K562 (cell line): ENCODE measurements at places on chromosomes 1 and 21. TPM values are rescaled to one million over a fixed set of nuclear protein-coding genes. Genes with fewer than 3 reads are reported as not detected.

The CHIA gene
- total RNA-seq = not detected in 2 replicates

The ATP8B2 gene
- 28.4 and 29.8 TPM in 2 replicates for total RNA-seq

The IKBKE gene
- total RNA-seq = 6.1 and 6.8 TPM in 2 replicates

The NRIP1 gene
- 31.8 and 38.7 TPM in 2 replicates for total RNA-seq

The CFHR2 gene
- total RNA-seq = not detected in 2 replicates

The NOS1AP gene
- 0.54 and 0.95 TPM in 2 replicates for total RNA-seq

The UTS2 gene
- not detected in 2 replicates for total RNA-seq

The TRABD2B gene
- total RNA-seq = not detected in 2 replicates

The HP1BP3 gene
- total RNA-seq = 200 and 209 TPM in 2 replicates

The RHBDL2 gene
- total RNA-seq = not detected in 2 replicates

The CACNA1S gene
- total RNA-seq = not detected in 2 replicates

The OR10J1 gene
- not detected in 2 replicates for total RNA-seq

The NKAIN1 gene
- total RNA-seq = 0.22 TPM in 1 of 2 replicates, not detected in the other

The ANGPTL1 gene
- total RNA-seq = 0.04 TPM in 1 of 2 replicates, not detected in the other

The ADAMTSL4 gene
- total RNA-seq = 163 and 212 TPM in 2 replicates

The MORN1 gene
- 5.1 and 7.6 TPM in 2 replicates for total RNA-seq

The SLC5A3 gene
- 12.1 and 13.6 TPM in 2 replicates for total RNA-seq

The SPRR2F gene
- 0.76 TPM in 1 of 2 replicates, not detected in the other for total RNA-seq

The KRTAP11-1 gene
- total RNA-seq = not detected in 2 replicates

The LORICRIN gene
- total RNA-seq = not detected in 2 replicates

The PDC gene
- not detected in 2 replicates for total RNA-seq

The CD52 gene
- total RNA-seq = 70.9 and 90.7 TPM in 2 replicates

The SPATA1 gene
- 2.2 and 2.3 TPM in 2 replicates for total RNA-seq
